Muscle of arm (tissue), 14 donors: ENCODE measurements at places on chromosomes 11 and 22. TPM values are rescaled to one million over a fixed set of nuclear protein-coding genes. Genes with fewer than 3 reads are reported as not detected.

Gene MYOD1
- polyA plus RNA-seq: 49.6 TPM

Gene CHST1
- polyA plus RNA-seq: 14.9 TPM

Gene OR52N5
- not detected for polyA plus RNA-seq

GRCh38 chr11:61912530-61912898 lies 4.9 kb downstream of the RAB3IL1 start:
- DNase-seq: no peak

GRCh38 chr11:78313898-78314297 lies 103.7 kb downstream of the GAB2 start:
- DNase-seq: no peak

- DNase-seq: no peak
Observed at GRCh38 chr22:47443836-47444745, 681.6 kb downstream of the TBC1D22A start.
